ENCODE measurements at places on chromosomes 7 and 10.

- no peak for DNase-seq
Observed at GRCh38 chr10:99534939-99535763, 2.4 kb downstream of the NKX2-3 start.

DNA sequence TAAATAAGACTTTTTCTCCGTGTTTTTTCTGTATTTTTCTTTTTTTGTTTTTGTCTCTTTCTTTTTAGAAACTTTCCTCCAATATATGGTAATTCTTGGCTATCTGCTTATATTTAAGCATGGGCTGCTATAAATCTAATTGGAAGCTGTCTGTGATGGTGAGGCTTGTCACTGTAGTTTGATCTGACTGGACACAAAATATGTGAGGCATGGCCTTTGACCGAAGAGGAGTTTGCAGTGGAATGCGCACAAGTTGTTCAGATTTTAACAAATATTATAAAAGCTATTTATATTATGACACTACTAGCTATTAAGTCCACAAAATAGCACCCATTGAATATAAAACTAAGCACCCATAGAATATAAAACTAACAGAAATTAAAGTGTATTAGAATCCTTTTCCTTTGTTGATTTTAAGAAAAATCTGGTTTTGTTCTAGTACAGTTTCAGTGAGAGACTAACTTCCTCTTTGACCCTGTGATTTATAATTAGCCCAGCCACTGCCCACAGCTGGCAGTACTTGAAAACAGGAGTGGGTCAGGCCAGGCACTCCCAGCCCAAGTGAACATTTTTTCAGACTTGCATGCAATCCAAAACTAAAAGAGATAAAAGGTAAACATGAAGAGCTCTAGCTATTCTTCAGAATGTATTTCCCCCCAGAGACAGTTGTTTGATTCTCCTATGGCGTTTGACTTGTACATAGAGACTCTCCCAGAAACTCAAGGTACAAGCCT lies 69.9 kb upstream of the FGL2 start:
- no peak for DNase-seq

GRCh38 chr7:107946451-107946850 lies 55.5 kb downstream of the DLD start:
- no peak for DNase-seq

- no peak for DNase-seq
Observed at GRCh38 chr7:47503281-47503680, 78.6 kb downstream of the TNS3 start.

GRCh38 chr10:57988964-57989363 lies 278.7 kb downstream of the IPMK start:
- no peak for DNase-seq

DNA sequence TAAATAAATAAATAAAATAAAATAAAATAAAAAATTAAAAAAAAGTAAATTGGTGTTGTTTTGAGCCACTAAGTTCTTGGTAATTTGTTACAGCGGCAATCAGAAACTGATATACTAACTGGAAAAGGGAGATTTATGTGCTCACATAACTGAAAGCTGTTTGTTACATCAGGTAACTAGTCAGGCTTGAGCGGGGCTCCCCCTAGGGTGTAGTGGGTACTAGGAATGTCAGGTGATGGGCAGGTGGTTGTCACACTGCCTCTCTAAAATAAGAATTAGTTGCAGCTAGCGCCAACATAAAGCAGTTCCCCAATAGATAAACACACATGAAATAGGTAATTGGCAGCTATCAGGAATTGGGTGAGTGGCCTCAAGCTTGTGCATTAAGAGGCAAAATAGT lies 1336.9 kb downstream of the XPNPEP1 start:
- no peak for DNase-seq

DNA sequence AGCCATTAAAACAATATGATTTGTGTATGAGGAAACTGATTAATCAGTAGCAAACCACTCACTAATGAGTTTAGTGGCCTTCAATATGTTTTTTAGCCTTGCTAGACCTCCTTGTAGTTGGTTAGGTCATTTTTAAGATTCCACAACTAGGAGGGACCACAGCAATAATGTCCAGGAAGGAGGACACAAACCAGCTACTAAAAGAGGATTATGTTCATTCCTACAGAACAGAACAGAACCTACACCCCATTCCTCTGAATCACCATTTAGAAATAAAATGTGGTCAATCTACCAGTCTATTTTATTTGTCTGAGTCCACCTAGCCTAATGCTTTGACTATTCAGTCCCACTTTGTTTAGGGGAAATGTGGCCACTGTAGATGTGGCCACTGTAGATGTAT lies 226.3 kb downstream of the GLI3 start:
- no peak for DNase-seq

DNA sequence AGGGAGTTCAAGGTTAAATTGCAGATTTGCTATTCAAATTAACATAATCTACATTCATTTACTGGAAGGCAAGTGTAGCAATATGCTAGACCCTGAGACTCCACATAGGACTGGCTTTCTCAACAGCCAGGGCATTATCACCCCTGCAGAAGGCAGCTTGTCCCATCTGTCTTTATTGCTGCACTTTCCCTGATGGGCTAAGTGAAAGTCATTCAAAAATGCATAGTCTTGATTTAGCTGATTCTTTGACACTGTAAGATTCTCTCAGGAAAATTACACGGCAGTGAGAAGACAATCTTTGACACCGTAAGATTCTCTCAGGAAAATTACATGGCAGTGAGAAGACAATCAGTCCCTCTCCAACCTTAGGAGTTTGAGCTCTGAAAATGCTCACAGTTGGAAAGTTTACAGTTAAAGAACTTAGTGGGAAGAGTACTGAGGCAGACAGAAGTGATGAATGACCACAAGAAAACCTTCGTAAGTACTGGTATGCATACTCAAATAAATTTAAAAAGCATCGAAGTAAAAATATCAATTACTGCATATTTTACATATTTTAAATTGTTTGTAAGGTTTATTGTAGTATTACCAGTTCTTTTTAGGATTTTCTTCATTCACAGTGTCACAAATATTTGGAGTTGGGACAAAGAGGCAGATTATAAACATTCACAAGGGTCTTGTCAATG lies 88.9 kb downstream of the RAPGEF5 start:
- DNase-seq, result no peak

DNA sequence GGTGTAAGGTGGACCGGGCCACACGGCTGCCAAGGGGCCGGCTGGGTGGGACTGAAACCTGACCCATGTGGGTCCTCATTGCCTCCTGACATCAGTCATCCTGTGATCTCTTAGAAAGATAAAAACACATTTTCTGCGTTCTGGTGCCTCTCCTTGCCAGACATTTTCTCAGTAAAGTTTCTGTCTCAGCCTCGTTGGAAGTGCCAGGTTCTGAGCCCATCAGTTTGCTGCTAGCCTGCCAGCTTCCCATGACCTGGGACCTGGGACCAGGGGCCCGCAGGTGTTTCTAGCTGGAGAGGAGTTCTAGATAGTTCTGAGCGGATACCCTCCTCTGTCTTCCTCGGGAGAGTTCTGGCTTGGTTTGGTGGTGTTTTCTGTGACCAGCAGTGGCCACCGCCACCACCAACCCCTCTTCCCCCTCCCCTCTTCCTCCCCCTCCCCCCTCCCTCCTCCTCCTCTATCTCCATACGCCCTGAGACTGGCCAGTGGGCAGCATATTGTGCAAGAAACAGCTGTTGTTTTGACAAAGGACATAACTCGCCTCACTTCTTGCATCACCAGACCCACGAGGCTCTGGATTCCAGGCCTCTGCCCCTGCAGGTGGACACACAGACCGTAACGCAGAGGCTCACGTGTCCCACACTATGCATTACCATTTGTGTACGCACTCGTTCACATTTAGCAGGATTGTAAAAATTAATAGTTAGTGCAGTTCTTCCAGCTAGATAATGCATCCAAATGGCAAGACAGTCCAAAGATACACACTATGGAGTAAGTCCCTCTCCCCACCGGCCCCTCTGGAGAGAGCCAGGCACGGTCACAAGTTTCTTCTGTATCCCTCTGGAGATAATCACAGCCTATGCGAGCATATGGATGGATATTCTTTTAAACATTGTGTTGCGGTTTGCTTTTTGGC lies 94.6 kb downstream of the CUX1 start:
- DNase-seq, result no peak

DNA sequence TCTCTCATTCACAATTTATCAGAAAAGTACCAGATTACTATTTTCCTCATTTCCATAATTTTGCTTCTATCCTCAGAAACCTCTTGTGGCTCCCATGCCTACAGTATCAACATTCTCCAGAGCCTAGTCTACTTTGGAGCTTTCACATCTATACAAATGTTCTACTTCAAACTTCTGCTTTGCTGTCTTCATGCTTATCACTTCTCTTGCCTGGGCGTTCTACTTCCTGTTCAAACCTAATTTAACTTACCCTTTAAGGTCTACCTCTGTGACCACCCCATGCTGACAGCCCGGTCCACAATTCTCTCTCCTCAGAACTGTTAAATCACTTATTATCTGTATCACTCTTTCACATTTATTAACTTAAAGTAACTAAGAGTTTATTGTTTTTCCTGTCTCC lies 6.1 kb upstream of the PTPN12 start:
- DNase-seq, result no peak

- no peak for DNase-seq
Observed at GRCh38 chr10:10831085-10831484, 186.6 kb upstream of the CELF2 start.

DNA sequence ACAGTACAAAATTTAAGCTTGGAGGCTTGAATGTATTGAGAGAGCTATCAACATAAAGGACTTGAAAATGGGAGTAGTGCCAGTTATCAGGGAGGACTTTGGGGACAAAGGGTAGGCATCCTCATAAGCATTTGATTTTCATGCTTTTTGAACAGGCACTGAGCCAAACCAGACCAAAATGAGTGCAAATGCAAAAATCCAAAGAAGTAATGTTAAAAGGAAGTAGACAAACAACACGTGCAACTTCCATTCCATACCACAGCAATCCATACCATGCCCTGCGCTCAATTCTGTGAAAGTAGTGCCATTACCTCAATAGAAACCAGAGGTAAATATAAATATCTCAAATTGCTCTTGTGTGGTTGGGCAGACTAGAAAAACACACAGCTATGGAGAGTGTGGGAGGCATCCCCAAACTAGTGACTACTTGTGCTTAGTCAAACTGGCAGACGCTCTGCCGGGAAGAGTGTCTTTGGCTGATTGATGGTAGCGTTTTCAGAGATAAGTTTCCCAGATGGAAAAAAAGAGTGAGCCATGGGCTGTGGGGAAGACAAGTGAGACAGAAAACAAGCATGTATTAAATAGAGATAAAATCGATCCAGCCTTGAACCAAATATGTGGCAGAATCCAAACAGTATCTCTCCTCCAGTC lies 161.5 kb downstream of the CREB5 start:
- DNase-seq, result no peak

DNA sequence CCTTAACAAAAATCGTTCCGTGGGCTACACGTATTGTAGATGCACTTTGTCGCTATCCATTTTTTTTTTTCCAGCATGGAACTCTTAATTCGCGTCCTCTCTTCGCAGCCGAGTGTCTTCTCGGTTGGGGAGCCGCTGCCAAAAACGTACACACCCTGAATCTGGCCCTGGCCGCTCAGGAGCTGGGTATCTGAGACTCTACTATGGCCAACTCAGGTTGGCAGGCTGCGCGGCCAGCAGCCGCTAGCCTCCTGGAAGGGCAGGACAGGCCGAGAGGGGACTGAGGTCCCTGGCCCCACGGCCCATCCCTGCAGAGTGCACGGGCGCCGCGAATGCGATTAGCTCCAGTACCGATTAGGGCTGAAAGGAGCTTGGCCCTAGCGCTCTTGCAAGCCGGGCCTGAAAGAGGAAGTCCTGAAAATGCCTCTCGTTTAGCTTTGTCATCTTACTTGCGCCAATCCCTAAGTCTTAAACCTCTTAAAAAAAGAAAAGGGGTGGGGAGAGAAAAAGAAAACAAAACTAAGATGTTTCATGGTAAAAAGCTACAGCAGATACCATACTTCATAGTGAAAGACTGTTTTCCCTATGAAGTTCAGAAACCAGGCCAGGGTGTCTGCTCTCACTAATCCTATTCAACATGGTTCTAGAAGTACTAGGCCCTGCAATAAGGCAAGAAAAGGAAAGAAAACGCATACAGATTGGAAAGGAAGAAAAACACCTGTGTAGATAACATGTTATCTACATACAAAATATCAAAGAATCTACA lies 113.2 kb upstream of the RHEB start:
- peak; percentile 27 for DNase-seq

GRCh38 chr10:12592967-12593366 lies 243.6 kb downstream of the CAMK1D start:
- DNase-seq, result no peak

Measured in stimulated activated CD4-positive, alpha-beta T cell treated with anti-CD3 and anti-CD28 coated beads, TNF-alpha, amount 100 ng/mL, for 4 hours (primary cell).